ENCODE measurements at places on chromosomes 7 and 10.

GRCh38 chr10:73506491-73506890 lies 10.7 kb upstream of the PPP3CB start:
- no peak for DNase-seq

GRCh38 chr7:91541641-91542040 lies 277.4 kb downstream of the FZD1 start:
- DNase-seq = no peak

DNA sequence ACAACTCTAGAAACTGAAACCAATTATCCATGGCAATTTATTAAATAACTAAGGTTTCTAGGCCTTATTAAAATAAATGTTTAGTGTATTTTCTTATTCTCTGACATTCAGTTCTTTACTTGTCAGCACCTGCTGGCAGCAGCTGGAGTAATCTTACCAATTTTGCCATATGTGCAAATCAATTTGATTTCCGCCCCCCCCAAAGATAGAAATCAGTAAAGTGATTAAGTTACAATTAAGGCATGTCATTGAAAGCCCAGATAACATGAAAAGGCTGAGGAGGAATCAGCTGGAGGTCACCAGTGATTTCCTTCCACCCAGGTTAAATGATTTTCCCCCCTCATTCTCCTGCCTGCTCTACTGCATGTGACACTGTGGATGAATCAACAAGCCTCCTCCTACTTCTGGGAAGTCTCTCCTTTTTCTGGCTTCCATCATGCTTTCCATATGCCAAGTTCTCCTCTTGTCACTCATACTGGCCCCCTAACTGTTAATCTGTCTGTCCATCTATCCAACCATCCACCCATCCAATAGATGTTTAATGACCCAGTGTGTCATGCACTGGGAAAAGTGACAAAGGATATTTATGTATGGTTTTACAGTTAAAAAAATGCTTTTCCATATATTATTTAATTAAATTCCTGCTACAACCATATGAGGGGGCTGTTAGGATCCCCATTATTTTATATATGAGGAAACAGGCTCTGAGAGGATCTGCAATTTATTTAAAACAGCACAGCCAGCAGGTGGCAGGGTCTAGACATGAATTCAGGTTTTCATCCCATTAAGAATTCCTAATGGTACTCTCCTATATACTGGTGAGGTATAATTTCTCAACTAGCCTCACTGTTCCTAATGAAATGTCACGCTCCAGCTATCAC lies 116.5 kb downstream of the ATXN7L1 start:
- DNase-seq = no peak

DNA sequence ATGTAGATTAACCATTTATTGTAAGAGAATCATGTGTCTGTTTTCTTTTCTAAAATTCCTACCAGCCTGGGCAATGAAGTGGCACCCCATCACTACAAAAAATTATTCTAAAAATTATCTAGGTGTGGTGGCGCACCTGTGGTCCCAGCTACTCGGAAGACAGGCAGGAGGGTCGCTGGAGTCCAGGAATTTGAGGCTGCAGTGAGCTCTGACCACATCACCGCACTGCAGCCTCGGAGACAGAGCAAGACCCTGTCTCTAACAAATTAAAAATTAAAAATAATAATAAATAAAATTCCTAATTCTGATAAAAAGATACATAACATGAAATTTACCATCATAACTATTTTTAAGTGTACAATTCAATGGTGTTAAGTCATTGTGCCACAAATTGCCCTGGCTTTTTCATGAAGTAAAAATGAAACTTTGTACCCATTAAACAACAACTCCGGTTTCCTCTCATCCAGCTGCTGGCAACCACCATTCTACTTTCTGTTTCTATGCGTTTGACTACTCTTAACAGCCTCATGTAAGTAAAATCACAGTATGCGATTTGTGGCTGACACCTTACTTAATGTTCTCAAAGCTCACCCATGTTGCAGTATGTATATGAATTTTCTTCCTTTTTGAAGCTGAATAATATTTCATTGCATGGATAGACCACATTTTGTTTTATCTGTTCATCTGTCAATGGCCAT lies 20.6 kb upstream of the USP6NL start:
- DNase-seq = peak; percentile 83

- DNase-seq = no peak
Observed at GRCh38 chr7:70762696-70763095, 369.2 kb upstream of the GALNT17 start.

DNA sequence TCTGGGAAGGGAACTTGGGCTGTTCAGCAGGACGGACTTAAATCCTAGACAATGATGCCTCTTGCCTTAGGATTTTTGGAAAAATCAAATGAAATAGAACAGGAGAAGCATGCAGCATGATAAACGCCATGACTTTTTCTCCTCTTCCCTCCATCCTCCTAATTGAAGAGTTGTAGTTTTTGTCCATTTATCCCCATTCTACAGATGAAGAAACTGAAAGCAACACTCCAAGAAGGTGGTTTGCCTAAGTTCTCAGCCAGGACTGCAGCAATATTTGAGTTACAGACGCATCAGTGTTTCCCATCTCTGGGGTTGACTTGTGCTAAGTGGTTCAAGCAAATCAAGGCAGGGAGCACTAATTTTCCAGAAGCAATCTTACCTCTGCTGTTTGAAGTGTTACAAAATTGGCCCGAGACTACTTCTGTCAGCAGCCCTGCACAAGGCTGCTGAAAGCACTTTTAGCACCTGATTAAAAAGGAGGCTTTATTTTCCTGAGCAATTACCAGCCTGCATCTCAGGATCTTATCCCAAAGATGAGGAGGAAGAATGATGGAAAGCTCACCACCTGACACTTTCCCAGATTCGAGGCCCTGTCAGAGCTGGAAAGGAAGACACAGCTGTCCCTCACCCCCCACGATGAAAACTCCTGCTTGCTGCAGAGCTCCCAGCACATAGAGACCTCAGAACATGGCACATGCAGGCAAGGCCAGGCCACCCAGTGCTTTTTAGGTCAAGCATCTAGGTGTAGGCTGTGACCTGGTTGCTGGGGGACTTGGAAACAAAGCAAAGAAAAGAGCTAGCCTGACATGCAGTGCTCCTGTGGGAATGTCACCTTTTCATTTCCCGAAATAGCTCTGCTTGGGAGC lies 19.7 kb upstream of the C10orf71 start:
- no peak for DNase-seq

GRCh38 chr7:13651167-13651566 lies 338.3 kb downstream of the ETV1 start:
- no peak for DNase-seq

DNA sequence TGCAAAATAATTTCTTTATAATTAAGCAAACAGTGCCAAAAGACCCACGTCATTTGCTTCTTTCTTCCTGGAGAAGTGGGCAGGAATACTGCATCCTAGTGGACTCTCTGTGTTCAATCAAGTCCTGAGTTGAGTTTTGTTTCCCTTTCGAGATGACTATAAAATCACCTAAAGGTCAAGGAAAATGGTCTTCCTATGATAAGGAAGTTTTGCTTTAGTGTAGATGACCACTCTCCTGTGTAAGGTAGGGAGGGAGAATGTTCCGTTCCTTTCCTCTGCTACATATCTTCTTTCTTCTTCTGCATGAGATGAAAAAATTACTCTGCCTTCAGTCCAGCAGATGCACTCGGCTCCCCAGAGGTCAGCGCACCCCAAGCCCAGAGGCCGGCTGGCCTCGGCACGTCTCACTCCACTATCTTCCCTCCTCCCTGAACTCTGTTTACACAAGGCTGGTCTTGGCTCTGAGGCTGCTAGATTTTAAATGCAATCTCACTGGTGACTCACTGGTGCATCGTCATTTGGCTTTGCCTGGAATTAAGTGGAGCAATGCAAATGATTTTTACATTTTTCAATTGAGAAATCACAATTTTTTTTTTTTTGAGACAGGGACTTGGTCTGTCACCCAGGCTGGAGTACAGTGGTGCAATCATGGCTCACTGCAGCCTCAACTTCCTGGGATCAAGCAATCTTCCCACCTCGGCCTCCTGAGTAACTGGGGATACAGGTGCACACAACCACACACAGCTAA lies 18.6 kb upstream of the VDAC2 start:
- no peak for DNase-seq

DNA sequence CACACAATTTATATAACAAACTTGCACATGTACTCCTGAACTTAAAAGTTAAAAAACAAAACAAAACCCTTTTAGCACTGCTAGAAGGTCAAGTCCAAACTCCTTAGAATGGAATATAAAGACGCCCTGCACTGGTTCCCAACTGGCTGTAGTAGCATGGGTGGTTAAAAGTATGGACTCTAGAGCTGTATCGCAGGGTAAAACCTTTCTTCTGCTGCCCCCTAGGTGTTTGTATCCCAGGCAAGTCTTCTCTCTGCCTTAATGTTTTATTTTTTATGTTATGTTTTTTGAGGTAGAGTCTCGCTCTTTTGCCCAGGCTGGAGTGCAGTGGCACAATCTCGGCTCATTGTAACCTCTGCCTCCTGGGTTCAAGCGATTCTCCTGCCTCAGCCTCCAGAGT lies 35.2 kb downstream of the LSMEM1 start:
- DNase-seq = no peak

DNA sequence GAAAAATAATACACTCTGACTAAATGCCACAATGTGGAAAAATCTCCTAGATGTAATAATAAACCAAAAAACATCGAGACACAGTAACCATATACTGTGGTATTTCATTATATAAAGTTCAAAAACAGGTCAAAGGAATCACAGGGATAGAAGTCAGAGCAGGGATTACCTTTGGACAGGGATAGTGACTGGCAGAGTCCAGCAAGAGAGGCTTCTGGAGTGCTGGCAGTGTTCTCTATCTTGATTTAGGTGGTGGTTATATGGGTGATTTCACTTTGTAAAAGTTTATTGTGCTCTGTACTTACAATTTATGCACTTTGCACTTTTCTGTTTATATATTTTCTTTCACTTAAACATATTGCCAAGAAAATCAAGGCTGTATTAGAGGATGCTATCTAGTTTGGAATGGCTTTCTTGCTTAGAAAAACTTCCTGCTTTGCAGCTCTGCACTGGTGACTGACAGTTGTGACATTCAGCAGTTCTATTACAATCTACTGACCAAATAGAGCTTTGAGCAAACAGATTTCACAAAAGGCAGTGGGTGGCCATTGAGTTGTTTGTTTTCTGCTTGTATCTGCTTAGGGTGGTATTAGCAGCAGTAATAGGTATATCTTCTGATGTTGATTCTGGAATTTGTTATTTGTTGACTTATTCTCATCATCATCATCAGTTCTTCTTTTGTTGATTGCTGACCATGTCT lies 263.6 kb upstream of the LRGUK start:
- DNase-seq = no peak

- no peak for DNase-seq
Observed at GRCh38 chr7:41921453-41921981, 218.6 kb upstream of the INHBA start.

Data from activated CD4-positive, alpha-beta T cell treated with anti-CD3 and anti-CD28 coated beads, Interleukin-2, Interleukin-4, amounts not matched to agents 100 ng/mL and 50 ng/mL, durations not matched to agents 16 hours and 8 hours (primary cell).